IPS DF 6.9 (cell line): ENCODE measurements at places on chromosomes 2 and 18.
A peak's percentile ranks its signal among the peaks of the same experiment; 100 is the strongest.

DNA sequence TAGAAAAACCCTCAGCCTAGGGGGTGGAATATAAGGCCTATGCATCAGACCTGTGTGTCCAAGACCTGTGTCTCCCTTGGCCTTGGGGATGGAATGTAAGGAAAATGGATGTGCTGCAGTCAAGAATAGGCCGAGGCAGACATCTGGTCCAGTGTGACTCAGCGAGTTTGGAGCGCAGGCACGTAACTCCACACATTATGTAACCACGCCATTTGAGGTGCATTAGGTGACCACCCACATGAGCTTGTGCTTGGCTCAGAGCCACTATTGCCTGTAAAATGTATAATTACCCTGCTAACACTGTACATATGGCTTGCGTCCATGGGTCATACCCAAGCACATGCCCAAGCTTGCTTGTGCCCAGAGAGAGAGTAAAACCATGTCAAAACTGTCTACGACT, 580.9 kb upstream of the HNMT start:
- H3K4me1 ChIP-seq = no peaks in the 10 kb centered on the region
- H3K36me3 ChIP-seq = no peaks in the 10 kb centered on the region
- H3K27ac ChIP-seq = no peak overlapping the region
- H3K4me3 ChIP-seq = no peak overlapping the region
- no peaks in the 10 kb centered on the region for H3K27me3 ChIP-seq

- H3K4me3 ChIP-seq = no peak overlapping the region
- DNase-seq = no peak
- no peaks in the 10 kb centered on the region for H3K27me3 ChIP-seq
- no peaks in the 10 kb centered on the region for H3K4me1 ChIP-seq
Observed at GRCh38 chr2:125576558-125576957, 1079.4 kb upstream of the GYPC start.

GRCh38 chr2:208541989-208542464, 135.4 kb downstream of the PTH2R start:
- no peak overlapping the region for H3K27ac ChIP-seq
- no peaks in the 10 kb centered on the region for H3K27me3 ChIP-seq
- no peak for DNase-seq
- no peaks in the 10 kb centered on the region for H3K36me3 ChIP-seq
- no peak overlapping the region for H3K4me3 ChIP-seq

DNA sequence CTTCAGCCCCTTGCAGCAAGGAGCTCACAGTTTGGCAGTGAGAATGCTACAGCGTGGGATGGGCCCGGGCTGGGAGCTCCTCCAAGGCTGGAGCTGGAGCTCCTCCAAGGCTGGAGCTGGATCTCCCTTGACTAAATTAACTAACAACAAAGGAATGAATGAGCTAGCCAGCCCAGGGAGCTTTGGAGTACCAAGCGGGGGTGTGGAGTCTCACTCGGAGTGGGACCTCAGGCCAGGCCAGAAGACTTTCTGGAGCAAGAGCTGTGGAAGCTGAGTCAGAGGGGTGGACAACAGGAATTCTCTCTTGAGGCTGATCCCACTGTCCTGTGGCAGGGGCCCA, 244.7 kb upstream of the HS6ST1 start:
- no peak overlapping the region for H3K27ac ChIP-seq
- H3K36me3 ChIP-seq = no peaks in the 10 kb centered on the region
- no peaks in the 10 kb centered on the region; the same call in 1 of the 2 replicates for H3K4me1 ChIP-seq
- H3K4me3 ChIP-seq = no peak overlapping the region

DNA sequence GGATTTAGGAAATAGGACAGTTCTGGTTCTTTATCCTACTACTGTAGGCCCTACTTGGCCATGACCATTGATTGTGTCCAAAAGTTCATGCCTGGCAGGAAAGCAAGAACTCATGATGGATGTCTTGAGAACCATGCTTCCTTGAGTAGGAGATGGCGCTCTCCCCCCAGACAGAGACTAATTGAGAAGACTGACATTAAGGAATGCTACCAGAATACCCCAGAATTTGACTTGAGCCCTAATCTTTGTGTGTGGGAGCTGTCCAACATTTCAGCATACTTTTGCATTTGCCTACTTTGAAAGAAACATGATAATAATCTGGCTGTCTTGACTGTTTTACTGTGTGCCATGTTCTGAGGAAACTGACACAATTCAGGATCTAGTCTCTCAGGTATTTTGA, 23.3 kb downstream of the MAPRE3 start:
- no peaks in the 10 kb centered on the region for H3K27me3 ChIP-seq
- no peaks in the 10 kb centered on the region for H3K36me3 ChIP-seq
- no peak overlapping the region for H3K27ac ChIP-seq
- H3K4me3 ChIP-seq = no peak overlapping the region
- H3K4me1 ChIP-seq = no peaks in the 10 kb centered on the region

DNA sequence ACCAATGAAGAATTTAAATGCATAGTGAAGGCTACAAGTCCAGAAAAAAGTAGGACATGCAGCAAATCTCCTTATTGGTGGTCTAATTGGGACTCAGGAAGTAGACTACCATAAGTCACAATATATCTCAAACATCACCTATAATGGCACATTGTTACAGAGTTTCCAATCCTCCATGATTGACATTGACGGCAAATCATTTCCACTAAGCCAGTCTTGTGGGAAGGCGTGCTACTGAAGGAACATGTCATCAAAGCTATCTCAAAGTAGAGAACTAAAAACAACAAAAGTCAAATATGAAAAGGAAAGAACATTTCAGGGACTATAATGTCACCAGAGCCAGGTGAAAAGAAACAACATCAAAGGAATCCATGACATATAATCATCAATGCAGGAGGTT, 166.4 kb upstream of the PID1 start:
- H3K4me1 ChIP-seq = no peaks in the 10 kb centered on the region
- H3K27me3 ChIP-seq = no peaks in the 10 kb centered on the region
- H3K27ac ChIP-seq = no peak overlapping the region
- H3K36me3 ChIP-seq = no peaks in the 10 kb centered on the region
- H3K4me3 ChIP-seq = no peak overlapping the region
- DNase-seq = no peak

DNA sequence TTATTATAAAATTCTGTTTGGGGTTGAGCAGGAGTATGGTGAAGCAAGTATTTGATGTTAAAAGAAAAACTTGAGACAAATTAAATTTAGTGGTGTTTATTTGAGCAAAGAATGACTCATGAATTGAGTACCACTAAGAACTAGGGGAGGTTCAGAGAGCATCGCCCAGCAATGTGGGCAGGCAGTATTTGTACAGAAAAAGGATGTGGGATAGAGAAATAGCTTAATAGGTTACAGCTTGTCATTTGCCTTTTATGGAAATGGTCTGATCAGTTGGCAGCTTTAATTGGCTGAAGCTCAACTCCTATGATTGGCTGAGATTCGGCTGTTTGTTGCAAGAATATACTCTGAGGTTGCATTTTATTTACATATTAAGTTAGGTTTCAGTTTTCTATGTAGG, 68.2 kb downstream of the LRATD1 start:
- no peaks in the 10 kb centered on the region for H3K27me3 ChIP-seq
- peaks cover 1% of the 10 kb centered on the region; the same call in 1 of the 2 replicates for H3K4me1 ChIP-seq
- H3K36me3 ChIP-seq = no peaks in the 10 kb centered on the region
- no peak overlapping the region for H3K4me3 ChIP-seq
- no peak overlapping the region for H3K27ac ChIP-seq

GRCh38 chr2:35114765-35115164, 1240.8 kb upstream of the CRIM1 start:
- no peaks in the 10 kb centered on the region for H3K27me3 ChIP-seq
- no peak overlapping the region for H3K4me3 ChIP-seq
- H3K4me1 ChIP-seq = no peaks in the 10 kb centered on the region
- H3K27ac ChIP-seq = no peak overlapping the region
- H3K36me3 ChIP-seq = no peaks in the 10 kb centered on the region
- peak; percentile 55 for DNase-seq

GRCh38 chr2:215505044-215505786, 69.3 kb upstream of the FN1 start:
- no peaks in the 10 kb centered on the region for H3K36me3 ChIP-seq
- no peaks in the 10 kb centered on the region for H3K4me1 ChIP-seq
- no peak overlapping the region for H3K27ac ChIP-seq
- no peak for DNase-seq
- no peak overlapping the region for H3K4me3 ChIP-seq
- H3K27me3 ChIP-seq = no peaks in the 10 kb centered on the region

GRCh38 chr2:127197475-127198385, 22.4 kb downstream of the CYP27C1 start:
- no peak for DNase-seq
- no peaks in the 10 kb centered on the region for H3K27me3 ChIP-seq
- H3K4me1 ChIP-seq = peaks cover 3% of the 10 kb centered on the region
- no peaks in the 10 kb centered on the region for H3K36me3 ChIP-seq
- H3K27ac ChIP-seq = no peak overlapping the region
- no peak overlapping the region for H3K4me3 ChIP-seq

- no peak for DNase-seq
- H3K27ac ChIP-seq = no peak overlapping the region
Observed at GRCh38 chr2:30475542-30475941, 28.5 kb downstream of the LCLAT1 start.

- no peak for DNase-seq
- H3K4me3 ChIP-seq = no peak overlapping the region
- H3K27me3 ChIP-seq = no peaks in the 10 kb centered on the region
- no peaks in the 10 kb centered on the region for H3K36me3 ChIP-seq
- no peaks in the 10 kb centered on the region for H3K4me1 ChIP-seq
Observed at GRCh38 chr18:27861539-27861938, 315.4 kb downstream of the CDH2 start.

DNA sequence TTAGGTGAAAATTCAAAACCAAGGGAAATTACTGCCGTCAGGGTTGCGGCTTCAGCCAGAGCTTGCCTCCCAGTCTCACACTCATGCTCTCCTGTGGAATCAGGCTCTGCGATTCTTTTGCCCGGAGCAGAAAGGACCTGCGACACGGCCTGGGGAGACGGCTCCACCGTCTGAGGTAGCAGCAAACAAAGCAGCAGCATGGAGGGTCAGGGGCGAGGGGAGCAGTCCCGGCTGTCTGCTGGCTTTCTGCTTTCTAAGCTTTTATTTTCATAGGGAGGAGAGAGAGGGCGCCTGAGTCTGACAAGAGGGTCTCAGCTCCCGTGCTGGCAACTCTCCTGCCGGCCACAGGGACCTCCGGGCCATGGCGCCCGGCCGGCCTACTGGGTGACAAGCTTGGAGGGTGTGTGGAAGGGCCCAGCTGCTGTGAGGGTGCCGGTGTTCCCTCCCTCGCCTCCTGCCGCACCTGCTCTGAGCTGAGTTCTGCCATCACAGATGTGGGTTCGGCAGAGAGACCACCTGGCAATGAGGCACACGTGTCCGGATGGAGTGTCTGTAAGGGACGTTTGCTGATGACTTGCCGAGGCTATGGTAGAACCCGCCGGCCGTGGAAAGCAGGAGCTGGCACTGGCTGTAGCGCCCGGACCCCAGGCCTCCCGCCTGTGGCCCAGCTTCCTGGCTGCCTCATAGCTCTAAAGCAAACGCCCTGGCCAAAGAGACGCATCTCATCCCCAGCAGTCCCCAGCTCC, 66.2 kb upstream of the CTDP1 start:
- H3K4me3 ChIP-seq = no peak overlapping the region
- H3K27me3 ChIP-seq = no peaks in the 10 kb centered on the region
- H3K27ac ChIP-seq = no peak overlapping the region
- DNase-seq = no peak

DNA sequence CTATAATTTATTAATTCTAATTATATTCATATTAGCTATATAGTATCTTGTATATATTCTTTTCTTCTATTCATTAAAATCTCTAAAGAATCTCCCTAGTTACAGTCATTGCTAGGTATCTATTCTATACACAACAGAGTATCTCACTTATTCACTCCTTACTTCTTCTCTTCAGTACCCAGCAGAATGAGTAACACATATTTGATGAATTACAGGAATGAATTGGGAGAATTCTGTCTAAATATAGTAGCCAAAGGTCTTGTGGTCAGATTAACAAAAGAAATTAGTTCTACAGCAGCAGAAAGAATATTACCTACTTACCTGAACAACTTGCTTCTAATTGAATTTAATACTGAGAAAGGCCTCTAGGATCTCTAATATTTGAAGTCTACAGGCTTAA, 758.0 kb upstream of the ZEB2 start:
- H3K36me3 ChIP-seq = no peaks in the 10 kb centered on the region
- no peaks in the 10 kb centered on the region for H3K4me1 ChIP-seq
- no peak for DNase-seq
- no peaks in the 10 kb centered on the region for H3K27me3 ChIP-seq
- H3K27ac ChIP-seq = no peak overlapping the region
- no peak overlapping the region for H3K4me3 ChIP-seq

- no peak overlapping the region for H3K4me3 ChIP-seq
- no peak for DNase-seq
- no peak overlapping the region for H3K27ac ChIP-seq
Observed at GRCh38 chr2:99469394-99469793, 20.4 kb downstream of the REV1 start.

DNA sequence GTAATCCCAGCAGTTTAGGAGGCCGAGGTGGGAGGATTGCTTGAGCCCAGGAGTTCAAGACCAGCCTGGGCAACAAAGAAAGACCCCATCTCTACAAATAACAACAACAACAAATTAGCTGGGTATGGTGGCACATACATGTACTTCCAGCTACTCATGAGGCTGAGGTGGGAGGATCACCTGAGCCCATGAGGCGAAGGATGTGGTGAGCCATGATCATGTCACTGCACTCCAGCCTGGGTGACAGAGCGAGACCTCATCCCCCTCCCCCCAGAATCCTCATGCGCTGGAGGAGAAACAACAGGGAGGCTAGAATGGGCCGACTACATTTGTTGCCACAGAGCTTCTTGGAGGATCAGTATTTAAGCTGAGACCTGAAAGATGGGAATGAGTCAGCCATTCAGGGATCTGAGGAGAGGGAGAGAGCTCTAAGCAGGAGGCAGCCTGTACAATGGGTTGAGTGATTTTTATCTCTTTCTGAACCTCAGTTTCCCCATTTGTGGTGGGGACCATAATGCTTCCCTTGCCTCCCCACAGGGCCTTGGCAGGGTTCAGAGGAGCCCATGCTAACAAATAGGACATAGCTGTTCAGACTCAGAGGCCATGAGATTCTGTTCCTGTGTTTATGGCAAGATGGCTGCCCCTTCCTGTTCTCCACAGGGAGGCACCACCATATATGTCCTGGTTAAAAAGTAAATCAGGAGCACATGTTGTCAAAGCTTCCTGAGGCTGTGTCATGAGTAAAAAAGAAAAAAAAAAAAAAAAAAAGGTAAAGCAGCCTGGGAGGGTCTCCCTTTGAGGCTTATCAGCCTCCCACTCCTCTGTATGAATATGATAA, 131.4 kb upstream of the HAAO start:
- no peak overlapping the region for H3K4me3 ChIP-seq
- no peaks in the 10 kb centered on the region for H3K36me3 ChIP-seq
- no peak overlapping the region for H3K27ac ChIP-seq
- H3K27me3 ChIP-seq = no peaks in the 10 kb centered on the region
